ENCODE measurements at places on chromosomes 1 and 21.

DNA sequence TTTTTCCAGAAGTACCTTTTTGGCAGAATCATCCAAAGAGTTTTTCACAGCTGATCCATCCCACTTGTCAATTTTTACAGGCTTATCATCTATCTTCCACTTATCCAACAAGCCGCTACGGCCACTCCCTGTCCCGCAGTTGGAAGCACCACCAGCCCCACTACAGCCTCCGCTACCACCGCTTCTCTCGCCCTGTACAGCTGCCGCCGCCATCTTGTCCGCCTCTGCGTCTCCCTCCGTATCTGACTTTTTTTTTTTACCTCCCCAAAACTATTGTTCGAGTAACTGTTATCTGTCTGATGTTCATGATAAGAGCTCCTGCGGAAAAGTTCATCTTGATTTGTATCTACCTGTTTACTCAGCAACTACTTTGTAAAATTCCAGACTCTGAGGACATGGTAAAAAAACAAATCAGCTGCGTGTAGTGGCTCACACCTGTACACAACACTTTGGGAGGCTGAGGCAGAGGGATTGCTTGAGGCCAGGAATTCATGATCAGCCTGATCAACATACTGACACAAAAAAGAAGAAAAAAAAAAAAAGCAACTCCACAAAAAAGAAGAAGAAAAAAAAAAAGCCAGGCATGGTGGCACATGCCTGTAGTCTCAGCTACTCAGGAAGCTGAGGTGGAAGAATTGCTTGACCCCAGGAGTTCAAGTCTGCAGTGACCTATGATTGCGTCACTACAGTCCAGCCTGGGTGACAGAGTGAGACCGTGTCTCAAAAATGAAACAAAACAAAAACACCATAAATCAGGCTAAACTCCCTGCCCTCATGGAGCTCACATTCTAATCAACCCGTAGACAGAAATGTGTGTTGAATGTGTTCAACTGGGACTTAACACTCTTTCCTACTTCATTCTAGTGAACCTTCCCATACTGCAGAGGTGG is 8.0 kb upstream of the EYA3 start:
- DNase-seq = no peak

DNA sequence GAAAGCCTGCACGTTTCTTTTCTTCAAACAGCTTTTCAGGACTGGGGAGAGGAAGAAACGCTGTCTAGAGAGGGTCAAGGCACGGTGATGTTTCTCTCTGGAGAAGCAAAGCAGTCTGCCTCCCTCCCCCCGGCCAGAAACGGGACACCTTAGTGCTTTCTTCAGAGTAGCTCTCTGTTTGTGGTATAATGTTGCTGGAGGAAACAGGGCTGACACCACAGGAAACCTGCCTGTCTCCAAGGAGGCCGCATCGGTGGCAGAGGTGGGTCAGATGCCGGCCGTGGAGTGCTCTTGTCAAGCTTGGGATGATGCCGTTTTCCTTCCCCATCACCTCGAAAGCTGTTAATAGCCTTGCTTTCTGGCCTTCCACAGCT is 139.4 kb downstream of the DHRS3 start:
- DNase-seq = no peak

- DNase-seq = no peak
These were observed 20.4 kb downstream of the GPR161 start for GRCh38 chr1:168116327-168116799.

DNA sequence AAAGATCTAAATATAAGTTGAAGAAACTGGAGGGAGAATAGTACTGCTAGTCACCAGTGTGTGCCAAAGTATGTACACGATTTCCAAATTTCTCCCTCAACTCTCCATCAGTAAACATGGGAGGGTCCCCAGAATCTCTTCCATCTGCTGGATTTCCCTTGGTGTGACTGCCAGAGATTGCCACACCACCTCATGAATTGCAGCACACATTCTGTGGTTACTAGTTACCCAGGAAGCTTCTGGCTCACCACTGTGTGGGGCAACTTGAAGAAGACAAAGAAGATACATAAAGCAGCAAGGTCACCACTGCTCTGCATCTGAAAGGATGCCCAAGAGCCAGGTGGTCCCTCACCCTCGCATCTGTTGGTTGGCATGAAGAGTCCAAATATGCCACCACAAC is 191.7 kb upstream of the ESRRG start:
- DNase-seq = no peak

DNA sequence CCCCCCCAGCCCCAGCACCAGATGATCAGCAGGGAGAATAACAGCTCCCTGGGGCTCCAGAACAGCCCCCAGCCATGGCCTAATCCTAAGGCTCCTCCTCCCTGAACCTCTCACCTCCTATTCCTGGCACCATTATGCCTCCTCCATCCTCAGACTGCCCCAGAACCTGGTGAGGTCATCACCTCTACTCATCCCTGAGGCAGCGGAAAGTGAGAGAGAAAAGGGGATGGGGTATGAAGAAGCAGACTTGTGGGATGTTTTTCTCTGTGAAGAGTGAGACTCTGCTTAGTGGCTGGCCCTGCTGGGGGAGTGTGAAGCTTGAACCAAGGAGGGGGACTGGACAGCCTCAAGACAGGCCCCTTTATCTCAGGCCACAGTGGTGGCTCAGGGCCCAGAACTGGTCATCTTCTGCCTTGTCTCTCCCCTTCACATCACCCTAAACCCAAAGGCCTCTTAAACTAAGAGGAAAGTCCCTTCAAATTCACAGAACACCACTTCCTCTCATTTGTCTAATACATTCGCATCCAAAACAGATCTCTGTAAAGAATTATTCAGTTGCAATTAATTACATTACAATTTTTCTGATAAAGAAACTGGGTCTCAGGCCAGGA is 2.2 kb upstream of the PPM1J start:
- DNase-seq = no peak
